ENCODE measurements at places on chromosomes 3 and 15. TPM values are rescaled to one million over a fixed set of nuclear protein-coding genes. Genes with fewer than 3 reads are reported as not detected.

- DNase-seq = no peak
Observed at GRCh38 chr3:50336452-50337174, 4.0 kb downstream of the RASSF1 start.

TNFAIP8L3 gene
- total RNA-seq = 0.25 TPM

SMCO1 gene
- not detected for total RNA-seq

GRCh38 chr3:159208050-159208449 is 406.2 kb downstream of the MFSD1 start:
- no peak for DNase-seq

CD276 gene
- 153 TPM for total RNA-seq

GRCh38 chr15:50256188-50257041 is 9.1 kb downstream of the HDC start:
- DNase-seq = no peak

GNAT1 gene
- 0.13 TPM for total RNA-seq

DNA sequence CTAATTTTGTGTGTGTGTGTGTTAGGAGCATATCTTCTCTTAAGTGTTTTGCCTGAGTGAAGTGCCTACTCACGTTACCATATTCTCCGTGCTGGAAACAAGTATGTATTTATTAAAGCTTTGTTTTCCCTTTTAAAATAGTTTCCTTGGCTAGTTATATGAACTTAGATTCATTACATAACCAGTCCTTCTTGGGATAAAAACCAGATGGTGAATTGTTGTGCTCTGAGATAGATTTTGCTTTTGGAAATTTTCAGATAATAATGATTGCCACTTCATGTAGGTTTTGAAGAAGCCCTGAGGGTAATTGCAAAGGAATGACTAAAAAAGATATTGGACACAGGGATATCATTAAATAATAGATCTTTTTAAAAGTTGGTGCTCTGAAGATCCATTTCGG is 390.2 kb upstream of the SGO1 start:
- no peak for DNase-seq

- DNase-seq = no peak
Observed at GRCh38 chr3:142574665-142575064, 3.9 kb downstream of the ATR start.

- DNase-seq = no peak
Observed at GRCh38 chr3:8420612-8421011, 81.0 kb upstream of the LMCD1 start.

DNA sequence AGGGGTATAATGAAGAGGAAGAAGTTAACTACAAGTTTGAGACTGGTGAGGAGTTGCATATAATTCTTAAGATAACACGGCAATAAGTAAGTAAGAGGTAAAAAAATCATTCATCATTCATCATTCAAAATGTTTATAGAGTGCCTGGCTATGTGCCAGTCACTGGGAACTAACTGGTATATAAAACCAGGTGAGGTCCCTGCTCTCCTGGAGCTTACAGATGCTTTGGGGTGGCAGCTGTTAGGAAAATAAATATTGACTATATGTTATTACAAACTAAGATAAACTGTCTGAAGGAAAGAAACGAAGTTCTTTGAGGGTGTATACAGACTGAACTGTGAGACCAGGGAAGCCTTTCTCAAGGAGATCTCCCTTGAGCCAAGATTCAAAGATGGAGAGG is 2.9 kb downstream of the CASR start:
- no peak for DNase-seq

DNA sequence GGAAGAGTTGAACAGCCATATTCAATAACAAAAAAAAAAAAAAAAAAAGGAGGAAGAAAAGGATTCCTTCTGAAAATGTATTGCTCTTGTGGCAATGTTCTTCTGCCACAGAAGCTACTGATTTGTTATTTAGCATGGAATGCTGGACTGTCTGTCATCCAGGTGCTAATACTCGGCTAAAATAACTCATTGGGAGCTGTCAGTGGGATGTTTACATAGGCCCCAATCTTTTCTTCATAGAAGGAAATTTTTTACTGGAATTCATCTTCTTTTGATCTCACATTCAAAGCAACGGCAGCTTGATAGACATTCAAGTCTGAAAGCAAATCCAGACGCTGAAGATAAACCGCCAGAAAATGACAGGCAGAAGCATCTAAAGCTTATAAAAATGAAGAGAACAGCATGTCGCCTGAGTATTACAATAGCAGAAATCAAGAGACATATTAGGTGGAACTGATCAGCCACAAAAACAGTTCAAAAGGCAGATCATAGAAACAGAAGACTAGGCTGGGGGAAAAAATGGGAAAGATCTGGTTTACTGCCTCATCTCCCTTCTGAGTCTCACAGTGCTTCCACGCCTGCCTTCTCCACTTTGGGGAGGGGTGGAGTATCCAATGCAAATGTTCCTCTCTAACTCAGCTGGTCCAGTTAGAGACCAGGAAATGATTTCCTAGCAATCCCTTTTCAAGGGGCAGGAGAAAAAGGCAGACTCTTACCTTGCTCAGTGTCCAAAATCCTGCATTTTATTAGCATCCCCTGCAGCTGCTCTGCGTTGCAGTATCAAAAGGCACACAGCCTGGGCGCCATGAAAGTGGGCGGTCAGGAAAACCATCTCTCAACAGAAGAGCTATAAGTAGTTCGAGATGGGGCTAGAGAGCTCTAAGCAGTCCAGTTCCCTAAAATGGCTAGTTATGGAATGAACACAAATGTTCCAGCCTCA is 451.9 kb downstream of the FOXP1 start:
- DNase-seq = no peak

DNA sequence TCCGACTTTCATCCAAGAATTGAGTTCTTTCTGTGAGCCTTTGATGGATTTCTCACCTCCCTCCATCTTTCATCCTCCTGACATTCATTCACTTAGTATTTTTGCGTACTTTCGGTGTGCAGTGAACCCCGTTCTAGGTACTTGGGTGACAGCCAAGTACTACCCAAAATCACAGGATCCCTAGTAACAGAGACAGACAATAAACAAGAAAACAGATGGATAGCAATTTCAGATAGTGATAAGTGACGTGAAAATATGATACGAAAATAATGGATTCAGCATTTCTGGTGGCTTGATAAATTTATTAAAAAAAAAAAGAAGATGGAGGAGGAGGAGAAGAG is 264 bp upstream of the CMTM6 start:
- DNase-seq = no peak

GRCh38 chr3:114525278-114525677 is 231.4 kb downstream of the TIGIT start:
- no peak for DNase-seq

DNA sequence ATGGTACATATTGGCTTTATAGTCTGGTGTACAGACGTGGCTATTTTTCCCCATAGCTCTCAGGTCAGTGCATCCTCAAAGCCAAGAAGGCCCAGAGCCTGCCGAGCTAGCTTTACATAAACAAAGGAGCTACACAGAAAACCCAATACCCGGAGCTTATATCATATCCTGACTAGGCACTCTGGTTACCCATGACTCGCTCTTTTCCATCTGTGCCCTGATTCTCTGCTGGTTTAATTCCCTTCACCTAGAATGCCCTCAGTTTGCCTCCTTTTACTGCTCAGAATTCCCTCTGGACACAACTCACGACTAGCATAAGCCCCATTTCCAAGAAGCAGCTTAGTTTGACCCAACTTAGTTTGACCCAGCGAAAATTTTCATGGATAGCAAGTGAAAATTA is 110.8 kb downstream of the TIGIT start:
- no peak for DNase-seq

GRCh38 chr3:59829527-59829926 is 779.7 kb upstream of the CFAP20DC start:
- no peak for DNase-seq

DNA sequence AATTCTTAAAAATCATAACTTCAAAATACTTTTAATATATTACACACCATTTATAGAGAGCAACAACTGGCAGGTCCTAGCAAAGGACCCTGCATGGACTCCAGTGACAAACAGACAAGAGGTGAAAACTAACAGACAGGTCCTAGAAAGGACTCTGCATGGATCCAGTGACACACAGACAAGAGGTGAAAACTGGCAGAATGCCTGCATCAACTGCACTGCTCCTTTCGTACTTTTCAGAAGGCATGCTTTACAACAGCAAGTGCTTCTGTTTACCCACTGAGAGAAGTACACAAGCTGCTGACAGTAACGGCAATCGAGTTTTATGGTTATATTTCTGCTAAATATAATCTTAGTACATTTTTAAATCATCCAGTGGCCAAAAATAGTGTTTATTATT is 24.3 kb upstream of the GP5 start:
- DNase-seq = no peak

GRCh38 chr3:35832140-35832571 is 192.8 kb downstream of the ARPP21 start:
- no peak for DNase-seq

CELF6 gene
- total RNA-seq = not detected

IL17RD gene
- total RNA-seq = 72.9 TPM

CHDH gene
- 10.6 TPM for total RNA-seq

DNA sequence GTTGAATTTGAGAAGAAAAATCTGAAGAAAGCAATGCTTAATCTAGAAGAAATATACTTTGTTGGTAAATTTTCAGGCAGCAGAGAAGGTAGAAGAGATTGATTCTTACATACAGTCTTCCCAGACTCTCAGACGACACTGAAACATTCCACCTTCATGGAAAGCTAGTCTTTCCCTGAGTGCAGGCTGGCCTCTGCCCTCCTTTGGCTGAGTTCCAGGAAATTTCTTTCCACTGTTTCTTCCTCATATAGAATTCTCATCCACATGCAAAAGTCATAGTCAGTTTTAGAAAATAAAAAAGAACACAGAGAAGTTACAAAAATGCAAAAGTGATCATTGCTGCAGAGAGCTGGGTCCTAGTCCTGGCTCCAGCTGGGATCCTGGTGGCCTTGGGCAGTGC is 142.5 kb upstream of the PRR23C start:
- DNase-seq = no peak

- no peak for DNase-seq
Observed at GRCh38 chr15:90479656-90480055, 50.1 kb upstream of the CRTC3 start.

DNA sequence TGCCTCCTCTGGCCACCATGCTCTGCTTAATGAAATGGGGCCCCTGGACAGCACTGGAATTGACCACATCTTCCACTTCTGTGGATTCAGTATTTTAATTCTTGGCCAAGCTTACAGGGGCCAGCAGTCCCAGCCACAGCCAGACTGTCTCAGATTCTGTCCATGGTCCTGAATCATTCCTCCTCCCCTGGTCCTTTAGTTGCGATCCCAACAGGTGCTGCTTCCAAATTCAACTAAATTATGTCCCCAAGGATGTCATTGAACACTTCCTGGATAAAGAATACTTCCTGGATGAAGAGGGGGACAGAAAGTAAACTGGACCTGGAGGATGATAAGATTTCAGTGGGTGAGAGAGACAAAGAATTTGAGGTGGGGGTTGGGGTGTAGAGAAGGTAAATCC is 111.1 kb upstream of the FOXB1 start:
- DNase-seq = peak; percentile 22

SPINK8 gene
- not detected for total RNA-seq

MORC1 gene
- not detected for total RNA-seq

SLCO2A1 gene
- total RNA-seq = 2.3 TPM

DNA sequence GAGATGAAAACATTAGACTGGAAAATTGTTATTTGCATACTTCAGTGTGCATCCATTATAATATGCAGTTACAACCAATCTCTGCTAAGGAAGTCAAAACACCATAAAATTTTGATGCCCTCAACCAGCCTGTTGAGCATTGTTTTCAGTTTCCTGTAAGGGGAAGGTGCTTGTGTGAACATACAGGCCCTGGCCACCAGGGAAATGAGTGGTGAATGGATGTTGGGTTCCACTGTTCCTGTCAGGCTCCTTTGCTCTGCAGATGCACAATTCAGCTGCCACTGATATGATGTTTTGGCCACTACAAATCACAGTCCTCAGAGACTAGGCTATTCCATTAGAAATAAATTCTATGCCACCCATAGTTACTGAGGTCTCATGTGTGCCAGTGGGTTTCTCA is 184.6 kb downstream of the SYNPR start:
- DNase-seq = peak; percentile 12

- DNase-seq = no peak
Observed at GRCh38 chr15:95370291-95370690, 960.2 kb upstream of the NR2F2 start.

DNA sequence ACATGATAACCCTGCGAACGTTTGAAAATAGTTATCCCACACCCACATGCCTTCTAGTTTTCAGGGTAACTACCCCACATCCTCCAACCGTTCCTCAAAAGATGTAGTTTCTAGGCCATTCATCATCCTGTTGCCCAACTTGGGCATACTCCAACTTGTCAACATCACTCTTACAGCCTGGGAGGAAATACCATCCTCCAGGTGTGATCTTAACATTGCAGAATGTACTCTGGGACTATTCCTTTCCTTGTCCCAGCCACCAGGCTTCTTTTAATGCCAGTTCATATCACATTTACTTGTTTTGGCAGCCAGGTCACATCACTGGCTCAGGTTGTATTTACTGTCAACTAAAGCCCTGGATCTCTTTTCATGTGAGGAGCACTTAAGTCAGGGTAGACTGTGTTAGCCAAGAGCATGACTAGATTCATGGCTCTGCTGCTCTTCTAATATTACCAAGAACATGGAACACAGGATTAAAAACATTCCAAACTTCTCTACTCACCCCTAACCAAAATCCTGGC is 4.0 kb upstream of the DENND6A start:
- DNase-seq = no peak

GRCh38 chr3:107345822-107346405 is 31.3 kb upstream of the CCDC54 start:
- no peak for DNase-seq

GPR176 gene
- total RNA-seq = 131 TPM

GRCh38 chr3:115693868-115694267 is 70.6 kb downstream of the GAP43 start:
- no peak for DNase-seq

DNA sequence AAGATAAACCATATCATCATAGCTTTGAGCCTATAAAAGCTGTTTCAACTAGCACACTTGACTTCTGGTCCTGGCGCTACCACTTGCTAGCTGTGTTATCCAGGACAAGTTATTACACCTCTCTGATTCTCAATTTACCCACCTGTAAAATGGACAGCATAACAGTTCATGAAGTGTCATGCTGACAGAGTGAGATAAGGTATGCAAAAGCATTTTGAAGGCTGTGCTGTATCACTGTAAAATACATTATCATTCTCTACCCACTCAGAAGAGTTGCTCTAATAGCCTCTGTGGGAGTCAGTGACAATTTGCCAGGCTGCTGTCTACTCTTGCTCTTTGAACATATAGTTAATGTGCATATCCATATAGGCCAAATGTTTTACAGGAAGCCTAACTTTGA is 93.0 kb downstream of the SSR3 start:
- DNase-seq = no peak

GRCh38 chr3:181752202-181752671 is 40.5 kb downstream of the SOX2 start:
- no peak for DNase-seq

SEMA6D gene
- 2.0 TPM for total RNA-seq

- no peak for DNase-seq
Observed at GRCh38 chr3:182732232-182733015, 60.9 kb upstream of the ATP11B start.

DNA sequence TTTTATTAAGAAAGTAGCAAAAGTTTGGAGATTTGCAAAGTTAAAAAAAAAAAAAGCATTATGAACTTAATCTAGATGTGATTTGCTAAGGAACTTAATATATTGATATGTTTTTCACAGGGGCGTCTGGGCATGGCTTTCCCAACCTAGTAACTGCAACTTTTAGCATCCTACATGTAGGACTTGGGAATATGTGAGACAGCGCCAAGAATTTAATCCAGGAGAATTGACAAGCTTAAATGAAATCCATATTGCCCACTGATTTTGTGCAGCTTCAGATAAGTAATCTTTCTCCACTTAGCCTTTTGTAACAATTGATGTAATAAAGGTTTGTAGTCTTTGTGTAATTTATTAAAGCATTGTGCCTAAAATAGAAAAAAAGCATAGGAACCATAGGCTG is 982 bp upstream of the GABPB1 start:
- DNase-seq = no peak

Data from WTC11 (cell line).